ENCODE measurements at places on chromosomes 16 and 17. TPM values are rescaled to one million over a fixed set of nuclear protein-coding genes. Genes with fewer than 3 reads are reported as not detected.

SMTNL2 gene
- not detected for total RNA-seq

UTS2R gene
- not detected for total RNA-seq

MYCBPAP gene
- 1.7 TPM for total RNA-seq

DLX4 gene
- not detected for total RNA-seq

SLC12A3 gene
- not detected for total RNA-seq

SLC6A4 gene
- 23.8 TPM for total RNA-seq

CLEC3A gene
- not detected for total RNA-seq

TPSD1 gene
- total RNA-seq = not detected

C16orf92 gene
- total RNA-seq = not detected

KRT34 gene
- total RNA-seq = 0.45 TPM

PPL gene
- total RNA-seq = 53.9 TPM

C16orf86 gene
- total RNA-seq = 14.8 TPM

CACNG1 gene
- total RNA-seq = not detected

TBC1D3H gene
- total RNA-seq = not detected

CACNG5 gene
- not detected for total RNA-seq

SOX8 gene
- 0.33 TPM for total RNA-seq

KCTD11 gene
- 6.1 TPM for total RNA-seq

TBC1D3B gene
- 3.5 TPM for total RNA-seq

CDYL2 gene
- total RNA-seq = 5.2 TPM

KRTAP9-4 gene
- total RNA-seq = not detected

PYY gene
- total RNA-seq = not detected

NATD1 gene
- total RNA-seq = 3.1 TPM

TPSG1 gene
- total RNA-seq = not detected

KRTAP9-8 gene
- not detected for total RNA-seq

MEFV gene
- total RNA-seq = not detected

KRT25 gene
- not detected for total RNA-seq

ITPRIPL2 gene
- total RNA-seq = 41.1 TPM

C17orf67 gene
- 0.99 TPM for total RNA-seq

USB1 gene
- 7.0 TPM for total RNA-seq

RCVRN gene
- total RNA-seq = not detected

CBFA2T3 gene
- total RNA-seq = not detected

KRTAP4-9 gene
- not detected for total RNA-seq

PRCD gene
- total RNA-seq = 4.2 TPM

NPIPA7 gene
- not detected for total RNA-seq

KRT33A gene
- total RNA-seq = not detected

SLC5A2 gene
- not detected for total RNA-seq

SHISA9 gene
- total RNA-seq = not detected

AANAT gene
- not detected for total RNA-seq

TMEM238L gene
- not detected for total RNA-seq

CACNB1 gene
- total RNA-seq = 7.0 TPM

MRPL10 gene
- total RNA-seq = 5.8 TPM

MED9 gene
- 10.9 TPM for total RNA-seq

BRD7 gene
- total RNA-seq = 34.0 TPM

SLC38A8 gene
- not detected for total RNA-seq

PABPN1L gene
- not detected for total RNA-seq

KRTAP2-3 gene
- not detected for total RNA-seq

CD68 gene
- total RNA-seq = 4.9 TPM

NETO2 gene
- 1.7 TPM for total RNA-seq

PCGF2 gene
- total RNA-seq = 4.8 TPM

KRT20 gene
- total RNA-seq = not detected
